ENCODE measurements at places on chromosomes 2 and 18. TPM values are rescaled to one million over a fixed set of nuclear protein-coding genes. Genes with fewer than 3 reads are reported as not detected.

The SERPINB5 gene
- polyA plus RNA-seq: not detected

The SPHKAP gene
- polyA plus RNA-seq: 1.7 TPM

The STON1 gene
- 2.2 TPM for polyA plus RNA-seq

The TUBA3E gene
- not detected for polyA plus RNA-seq

The SCG2 gene
- polyA plus RNA-seq: 30.5 TPM

The NLRC4 gene
- polyA plus RNA-seq: not detected
